C1 segment of cervical spinal cord (tissue), 14 donors: ENCODE measurements at places on chromosomes 4 and X.
A peak's percentile ranks its signal among the peaks of the same experiment; 100 is the strongest.

- DNase-seq: no peak
Measured at GRCh38 chrX:6990552-6991193, 156.8 kb upstream of the STS start.

GRCh38 chr4:61129971-61130370, 70.2 kb upstream of the ADGRL3 start:
- no peak for DNase-seq

DNA sequence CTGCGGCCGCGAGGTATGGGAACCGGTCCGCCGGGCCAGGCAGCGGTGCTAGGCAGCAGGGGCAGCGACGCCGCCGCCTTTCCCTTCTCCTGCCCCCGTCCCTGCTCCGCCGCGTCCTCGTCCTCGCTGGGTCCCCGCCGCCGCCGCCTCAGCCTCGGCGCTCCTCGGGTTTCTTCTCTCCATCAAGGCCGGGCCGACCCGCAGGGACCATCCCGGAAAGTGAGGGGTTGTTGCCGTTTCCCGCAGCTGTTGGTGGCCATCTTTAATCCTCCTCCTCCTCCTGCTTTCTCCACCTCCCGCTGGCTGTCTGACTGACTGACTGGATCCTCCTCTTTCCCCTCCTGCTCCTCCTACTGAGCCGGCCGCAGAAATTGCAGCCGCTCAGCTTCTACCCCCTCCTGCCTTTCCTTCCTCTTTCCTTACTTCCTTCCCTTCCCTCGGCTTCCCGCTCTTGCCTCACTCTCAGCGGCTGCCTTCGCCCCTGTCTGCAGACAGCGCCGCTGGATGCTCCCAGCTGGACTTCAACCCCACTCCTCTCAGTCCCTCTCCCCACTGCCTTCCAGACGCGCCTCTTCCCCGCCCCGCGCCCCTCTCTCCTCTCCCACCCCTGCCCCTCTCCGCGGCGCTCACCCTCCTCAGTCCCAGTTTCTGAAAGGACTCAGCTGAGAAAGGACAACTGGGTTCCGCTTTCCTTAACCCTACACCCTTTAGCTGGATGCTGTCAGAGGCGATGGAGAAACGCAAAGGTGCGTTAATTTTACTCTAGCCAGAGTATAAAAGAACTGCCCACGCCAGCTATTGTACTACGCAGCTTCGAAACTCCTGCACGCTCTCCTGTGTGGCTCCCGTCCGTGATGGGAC, at the start of gene WDFY3:
TSS of gene WDFY3 (minus strand) at position 309 of the 861 bp plus-strand sequence. CDS start 106,099 bp downstream, outside the sequence.
- DNase-seq: peak; percentile 74

DNA sequence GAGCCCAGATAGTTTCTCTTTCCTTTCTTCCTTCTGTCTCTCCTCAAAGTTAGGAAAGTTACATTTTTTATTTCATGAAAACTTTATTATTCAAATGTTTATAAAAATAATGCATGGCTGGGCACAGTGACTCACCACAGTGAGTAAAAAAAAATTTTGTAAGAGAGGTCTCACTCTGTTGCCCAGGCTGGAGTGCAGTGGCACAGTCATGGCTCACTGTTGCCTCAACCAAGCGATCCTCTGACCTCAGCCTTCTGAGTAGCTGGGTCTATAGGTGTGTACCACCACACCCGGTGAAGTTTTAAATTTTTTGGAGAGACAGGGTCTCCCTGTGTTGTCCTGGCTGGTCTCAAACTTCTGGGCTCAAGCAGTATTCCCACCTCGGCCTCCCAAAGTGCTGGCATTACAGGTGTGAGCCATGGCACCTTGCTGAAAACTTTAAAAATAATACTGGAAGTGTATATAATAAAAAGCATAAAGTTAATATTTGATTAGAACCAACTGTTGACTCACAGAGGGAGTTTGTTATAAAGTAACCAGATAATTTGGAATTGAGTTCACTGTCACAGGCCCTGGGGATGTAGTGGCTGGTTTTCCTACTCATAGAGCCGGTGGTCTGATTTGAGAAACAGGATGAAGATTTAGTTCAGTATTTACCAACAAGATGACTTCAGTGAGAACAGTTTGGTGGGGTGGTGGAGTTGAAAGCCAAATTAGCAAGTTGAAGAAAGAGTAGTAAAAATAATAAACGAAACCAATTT, 18.0 kb downstream of the CMC4 start:
- no peak for DNase-seq
